ENCODE measurements at places on chromosomes 6 and 20.

- DNase-seq, result no peak
These were observed 367.7 kb downstream of the MEI4 start for GRCh38 chr6:78020586-78020985.

- DNase-seq, result no peak
These were observed 300.2 kb downstream of the UTRN start for GRCh38 chr6:144585217-144585814.

DNA sequence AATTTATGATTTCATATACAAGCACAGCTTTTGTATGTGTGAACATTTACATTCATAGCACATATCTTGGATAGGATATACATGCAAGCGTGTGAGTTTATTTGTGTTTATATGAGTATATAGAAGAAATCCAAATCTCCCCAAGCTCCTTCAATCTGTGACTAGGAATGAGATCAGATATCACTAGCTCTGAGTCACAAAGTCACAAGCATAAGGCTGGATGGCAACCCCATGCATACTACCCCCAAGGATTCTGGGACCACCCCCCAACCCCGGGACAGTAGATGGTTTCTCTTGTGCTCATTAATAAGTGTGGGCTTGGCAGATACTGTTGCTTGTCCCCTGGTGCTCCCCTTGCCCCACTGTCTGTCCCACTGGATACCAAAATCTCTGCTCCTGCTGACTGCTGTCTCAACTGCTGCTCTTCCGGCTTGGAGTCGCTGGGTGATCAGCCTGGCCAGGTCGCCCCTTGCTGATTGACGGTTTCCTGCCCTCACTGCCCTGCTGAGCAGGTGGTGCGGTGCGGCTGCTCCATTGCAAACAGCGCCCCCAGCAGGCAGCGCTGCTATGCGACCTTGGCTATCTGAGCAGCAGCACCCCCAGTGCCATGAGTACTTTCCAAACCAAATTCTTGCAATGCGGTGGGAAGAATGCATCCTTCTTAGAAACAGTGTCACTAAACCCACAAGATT is 279.4 kb downstream of the CD83 start:
- no peak for DNase-seq

GRCh38 chr20:52924411-52925271 is 47.5 kb upstream of the TSHZ2 start:
- DNase-seq, result no peak

- DNase-seq, result no peak
These were observed 41.9 kb upstream of the PRSS16 start for GRCh38 chr6:27205375-27206278.

- DNase-seq, result no peak
These were observed 217.1 kb downstream of the PRL start for GRCh38 chr6:22079783-22080182.

DNA sequence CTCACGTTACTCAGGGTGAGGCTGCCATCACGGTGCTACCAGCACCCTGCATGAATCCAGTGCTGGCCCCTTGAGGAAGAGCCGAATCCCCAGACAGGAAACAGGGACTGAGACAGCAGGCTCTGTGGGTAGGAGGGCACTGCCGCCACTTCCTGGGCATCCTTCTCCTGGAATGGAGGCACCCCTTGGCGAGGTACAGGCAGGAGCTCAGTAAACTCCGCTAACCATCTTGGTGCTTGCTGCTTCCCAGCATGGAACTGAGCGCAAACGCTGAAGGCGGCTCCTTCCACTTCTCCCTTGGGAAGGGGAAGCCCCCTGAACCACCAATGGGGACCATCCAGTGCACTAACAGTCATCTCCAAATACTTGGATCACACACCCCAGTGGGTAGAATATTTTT is 13.5 kb upstream of the CCDC167 start:
- no peak for DNase-seq

GRCh38 chr6:44275271-44275748 is 5.1 kb downstream of the TMEM151B start:
- DNase-seq, result no peak

GRCh38 chr20:1907586-1907985 is 12.4 kb downstream of the SIRPA start:
- no peak for DNase-seq

GRCh38 chr6:169252505-169253189 is 999 bp downstream of the THBS2 start:
- no peak for DNase-seq

- DNase-seq, result no peak
These were observed 91.4 kb upstream of the DEFB112 start for GRCh38 chr6:50141100-50141499.

GRCh38 chr20:39904476-39905112 is 784.4 kb downstream of the MAFB start:
- DNase-seq, result no peak
